ENCODE measurements at places on chromosomes 4 and X. TPM values are rescaled to one million over a fixed set of nuclear protein-coding genes. Genes with fewer than 3 reads are reported as not detected.
A peak's percentile ranks its signal among the peaks of the same experiment; 100 is the strongest.

- no peak for DNase-seq
These were observed 89.2 kb downstream of the DACH2 start for GRCh38 chrX:86237482-86237881.

DNA sequence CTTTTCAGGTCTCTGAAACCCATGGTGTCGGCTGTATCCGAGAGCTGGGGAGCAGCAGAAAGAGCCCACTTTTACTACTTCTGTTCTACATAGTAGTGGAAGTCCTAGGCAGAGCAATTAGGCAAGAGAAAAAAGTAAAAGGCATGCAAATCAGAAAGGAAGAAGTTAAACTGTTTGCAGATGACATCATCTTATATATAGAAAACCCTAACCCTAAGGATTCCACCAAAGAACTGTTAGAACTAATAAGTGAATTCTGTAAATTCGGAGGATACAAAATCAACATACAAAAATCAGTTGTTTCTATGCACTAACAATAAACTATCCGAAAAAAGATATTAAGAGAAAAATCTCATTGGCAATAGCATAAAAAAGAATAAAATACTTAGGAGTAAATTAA lies 95.3 kb downstream of the POLA1 start:
- no peak for DNase-seq

DNA sequence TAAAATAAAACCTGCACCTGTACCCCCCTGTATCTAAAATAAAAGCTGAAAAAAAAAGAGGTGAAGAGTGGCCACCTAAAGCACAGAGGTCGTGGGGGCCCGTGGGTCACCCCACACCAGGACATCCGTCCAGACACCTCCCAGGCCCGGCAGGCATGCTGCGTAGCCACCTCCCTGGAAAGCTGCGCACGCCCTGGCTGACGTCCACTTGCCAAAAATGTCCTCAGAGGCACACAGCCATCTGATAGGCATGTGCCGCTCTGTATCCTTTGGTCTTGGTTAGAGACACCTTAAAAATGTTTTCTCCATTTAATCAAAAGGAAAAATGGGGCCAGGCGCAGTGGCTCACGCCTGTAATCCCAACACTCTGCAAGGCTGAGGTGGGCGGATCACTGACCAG lies 17.7 kb downstream of the FAM53A start:
- DNase-seq: no peak

GRCh38 chrX:18288716-18289115 lies 65.8 kb downstream of the SCML2 start:
- DNase-seq: no peak

Gene TMPRSS11A
- polyA plus RNA-seq: not detected

- DNase-seq: no peak
These were observed 70.7 kb upstream of the DCLK2 start for GRCh38 chr4:150007512-150007911.

Gene HSFX2
- polyA plus RNA-seq: 0.54 TPM

Gene KLHL13
- polyA plus RNA-seq: 93.8 TPM

DNA sequence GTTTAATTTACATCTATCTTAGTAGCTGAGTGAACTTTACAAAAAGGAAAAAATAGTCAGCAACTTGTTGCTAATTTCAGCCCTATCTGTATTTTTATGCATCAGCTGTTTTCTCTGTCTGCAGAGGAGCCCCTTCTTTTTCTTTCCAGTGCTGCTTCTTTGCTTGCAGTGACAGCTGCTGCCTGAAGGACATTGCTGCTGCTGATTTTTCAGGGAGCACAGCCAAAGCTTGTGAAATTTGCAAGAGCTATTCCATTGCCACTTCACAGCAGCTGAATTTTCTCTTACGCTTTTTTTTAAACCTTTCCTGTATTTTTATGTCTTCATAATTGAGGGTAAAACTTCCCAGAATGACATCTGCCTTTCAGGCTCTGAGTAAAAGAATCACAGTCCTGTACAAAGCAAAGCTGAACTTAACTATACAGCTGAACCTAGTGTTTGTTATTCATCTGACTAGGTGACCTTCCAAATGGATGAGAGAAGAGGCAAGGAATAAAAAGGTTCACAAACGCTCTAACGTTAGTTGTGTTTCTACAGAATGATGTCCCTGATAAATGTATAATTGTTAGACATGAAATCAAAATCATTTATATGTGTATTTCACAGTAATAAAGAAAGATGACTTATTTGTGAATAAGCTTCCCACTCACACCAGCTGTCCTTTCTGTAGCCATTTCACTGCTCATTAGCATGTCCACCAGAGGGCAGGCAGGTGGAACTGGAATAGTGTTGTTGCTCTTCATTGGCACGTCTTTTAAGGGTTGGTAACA lies 541.4 kb downstream of the ADGRL3 start:
- peak; percentile 25 for DNase-seq

Gene FATE1
- polyA plus RNA-seq: 0.40 TPM

Measured in right renal cortex interstitium (tissue), 3 donors.